Stimulated activated CD4-positive, alpha-beta T cell treated with anti-CD3 and anti-CD28 coated beads, Interleukin-12 subunit alpha, Interleukin-12 subunit beta, amount 100 ng/mL, for 4 hours (primary cell): ENCODE measurements at places on chromosomes 11 and 22.

GRCh38 chr22:24693379-24693778 is 81.1 kb downstream of the PIWIL3 start:
- no peak for DNase-seq

GRCh38 chr11:8822469-8822868 is 88.5 kb upstream of the AKIP1 start:
- no peak for DNase-seq

GRCh38 chr11:112024178-112024772 is 933 bp upstream of the DLAT start:
- DNase-seq, result no peak

DNA sequence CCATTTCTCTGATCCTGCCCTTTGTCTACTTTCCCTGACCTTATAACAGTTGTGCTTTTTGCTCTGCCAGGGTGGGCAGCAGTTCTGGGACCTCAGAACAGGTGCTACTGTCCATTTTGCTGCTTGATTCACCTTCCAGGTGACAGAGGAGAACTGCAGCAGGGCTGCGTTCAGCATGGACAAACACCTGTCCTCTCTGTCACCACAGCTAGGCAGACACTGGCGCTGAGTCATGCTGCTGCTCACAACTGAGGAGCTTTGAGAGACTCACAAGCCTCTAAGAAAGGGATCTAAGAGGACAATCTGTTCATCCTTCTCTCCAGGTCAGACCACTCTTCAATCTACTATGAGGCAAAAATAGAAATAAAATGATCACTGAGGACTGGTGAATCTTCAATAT is 1144.5 kb upstream of the CCDC90B start:
- no peak for DNase-seq

DNA sequence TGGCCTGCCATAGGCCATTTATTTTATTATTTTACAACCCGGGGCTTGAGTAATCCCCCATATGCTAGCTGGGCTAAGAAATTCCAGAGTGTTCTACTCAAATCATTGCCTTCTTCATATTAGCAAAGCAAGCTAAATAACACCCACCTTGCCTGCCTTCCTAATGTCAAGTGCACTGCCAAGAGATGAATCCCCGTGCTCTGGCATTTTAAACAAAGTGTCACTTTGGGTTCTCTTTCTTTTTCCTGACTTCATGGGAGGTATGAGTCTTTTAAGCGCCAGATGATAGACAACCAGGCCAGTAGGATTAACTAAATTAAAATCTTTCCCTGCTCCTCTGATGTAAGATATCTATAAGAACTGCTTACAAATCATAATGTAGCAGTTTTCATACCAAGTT is 4.5 kb downstream of the MPPED2 start:
- DNase-seq, result no peak

- DNase-seq, result no peak
Observed at GRCh38 chr11:97989121-97989520, 1031.6 kb upstream of the CNTN5 start.

DNA sequence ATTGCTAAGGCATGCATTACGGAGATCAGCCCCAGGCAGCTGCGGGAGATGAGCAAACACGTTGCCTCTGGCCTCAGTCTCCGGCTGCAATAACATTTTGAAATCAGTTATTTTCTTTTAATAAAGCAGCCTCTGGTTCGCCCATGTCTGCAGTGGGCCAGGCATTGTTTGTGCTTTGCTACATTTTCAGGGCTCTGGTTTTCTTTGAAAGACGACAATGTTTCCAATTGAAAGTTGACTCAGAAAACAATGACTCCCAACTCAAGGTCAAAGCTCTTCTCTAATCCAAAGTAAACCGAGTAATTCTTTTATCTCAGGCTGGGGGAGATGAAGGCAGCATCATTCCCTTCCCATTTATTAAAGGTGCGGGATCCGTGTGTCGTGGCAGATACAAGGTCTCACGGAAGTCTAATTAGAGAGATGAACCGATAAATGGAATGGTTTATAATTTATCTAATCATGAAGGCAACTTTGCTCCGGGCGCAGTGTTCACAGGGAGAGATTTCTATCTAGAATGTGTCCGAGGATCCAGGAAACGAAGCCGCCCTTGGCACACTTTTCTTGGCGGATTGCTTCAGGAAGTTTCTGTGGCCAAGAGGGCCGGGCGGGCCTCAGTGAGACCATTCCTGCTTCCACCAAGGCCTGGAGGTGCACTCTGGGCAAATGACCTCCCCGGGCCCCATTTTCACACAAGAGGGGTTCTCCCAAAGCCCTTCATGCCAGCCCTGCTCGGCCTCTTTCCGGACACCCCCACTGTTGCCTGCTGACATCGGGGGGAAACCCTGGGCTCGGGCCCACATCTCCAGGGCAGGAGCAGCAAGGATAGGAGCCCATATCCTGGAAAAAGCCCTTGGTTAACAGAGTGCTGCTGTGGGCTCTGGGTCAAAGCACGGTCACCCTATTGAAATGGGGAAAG is 811.4 kb downstream of the BRD1 start:
- DNase-seq, result no peak
